ENCODE measurements at places on chromosomes 1 and 21.

DNA sequence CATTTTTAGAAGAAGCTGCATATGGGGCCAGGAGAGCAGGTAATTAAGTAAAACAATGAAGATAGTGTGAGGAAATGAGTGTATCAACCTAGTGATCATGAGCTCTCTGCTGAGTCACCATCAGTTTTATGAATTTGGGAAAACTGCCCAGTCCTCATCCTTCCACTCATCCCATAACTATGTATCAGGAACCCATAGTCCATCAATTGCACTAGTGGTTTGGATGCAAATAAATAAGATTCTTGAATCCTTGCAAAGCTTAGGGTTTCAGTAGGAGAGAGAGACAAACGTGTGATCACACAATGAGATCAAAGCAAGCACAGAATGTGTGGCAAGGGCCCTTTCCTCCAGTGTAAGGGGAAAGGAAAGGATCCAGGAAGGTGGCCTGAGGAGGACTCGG is 145.6 kb downstream of the ZZZ3 start:
- DNase-seq: no peak

DNA sequence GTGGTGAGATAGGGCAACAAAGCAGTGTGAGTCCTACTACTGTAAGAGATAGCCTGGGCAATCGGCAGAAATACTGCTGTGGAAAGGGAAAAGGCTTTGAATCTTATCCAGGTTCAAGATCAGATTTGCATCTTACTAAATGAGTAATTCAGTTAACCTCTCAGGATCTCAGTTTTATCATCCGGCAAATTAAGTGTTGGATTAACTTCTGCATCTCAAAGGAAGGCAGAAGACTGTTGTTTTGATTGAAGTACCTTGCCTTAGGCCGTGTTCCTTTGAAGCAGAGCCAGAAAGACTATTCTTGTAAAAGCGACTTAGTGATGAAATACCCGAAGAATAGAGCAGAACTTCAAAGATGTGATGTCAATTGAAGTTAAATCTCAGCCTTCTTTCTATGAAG is 612.9 kb upstream of the USP24 start:
- no peak for DNase-seq

GRCh38 chr1:47821760-47822159 is 175.4 kb downstream of the TRABD2B start:
- DNase-seq: no peak

GRCh38 chr1:231497629-231498152 is 30.8 kb upstream of the TSNAX start:
- DNase-seq: no peak

- no peak for DNase-seq
Measured at GRCh38 chr1:192350356-192350755, 33.6 kb downstream of the RGS21 start.

- DNase-seq: no peak
Measured at GRCh38 chr1:76176000-76176399, 101.5 kb downstream of the ST6GALNAC3 start.

All from effector memory CD8-positive, alpha-beta T cell (primary cell).